ENCODE measurements at places on chromosomes 7 and 10.

- peak; percentile 57 for DNase-seq
These were observed 123.9 kb downstream of the CACNA2D1 start for GRCh38 chr7:82319674-82320118.

DNA sequence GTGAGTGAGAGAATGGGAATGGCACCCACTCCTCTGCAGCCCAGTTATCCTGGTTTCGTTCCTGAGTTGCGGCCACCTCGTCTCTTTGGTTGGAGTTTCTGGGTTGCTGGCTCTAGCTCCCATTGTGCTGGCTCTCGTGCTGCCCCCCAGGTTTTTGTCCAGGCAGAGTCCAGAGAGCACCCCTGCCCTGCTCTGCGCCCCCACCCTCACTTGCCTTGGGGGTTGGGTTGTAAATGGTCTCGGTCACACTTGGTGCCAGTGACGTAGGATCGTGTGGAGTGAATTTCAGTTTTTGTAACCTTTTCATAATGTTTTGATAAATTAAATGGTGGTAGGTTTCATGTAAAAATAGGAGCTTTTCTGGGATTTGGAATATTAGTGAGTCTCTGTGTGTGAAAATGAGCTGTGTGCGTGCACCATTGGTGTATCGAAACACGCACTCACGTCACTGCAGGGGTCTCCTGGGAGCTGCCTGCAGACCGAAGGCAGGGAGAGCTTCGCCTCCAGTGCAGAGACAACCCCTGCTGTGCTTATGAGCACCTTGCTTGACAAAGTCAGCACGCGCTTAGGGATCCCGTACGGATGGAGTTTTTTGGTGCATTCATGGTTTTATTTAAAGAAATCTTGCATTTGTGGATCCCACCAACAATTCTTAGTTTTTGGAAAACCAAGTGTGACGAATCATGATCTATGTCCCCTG, 32.9 kb downstream of the PFKP start:
- no peak for DNase-seq

- peak; percentile 23 for DNase-seq
These were observed 128.0 kb downstream of the ZMIZ1 start for GRCh38 chr10:79196470-79197461.

DNA sequence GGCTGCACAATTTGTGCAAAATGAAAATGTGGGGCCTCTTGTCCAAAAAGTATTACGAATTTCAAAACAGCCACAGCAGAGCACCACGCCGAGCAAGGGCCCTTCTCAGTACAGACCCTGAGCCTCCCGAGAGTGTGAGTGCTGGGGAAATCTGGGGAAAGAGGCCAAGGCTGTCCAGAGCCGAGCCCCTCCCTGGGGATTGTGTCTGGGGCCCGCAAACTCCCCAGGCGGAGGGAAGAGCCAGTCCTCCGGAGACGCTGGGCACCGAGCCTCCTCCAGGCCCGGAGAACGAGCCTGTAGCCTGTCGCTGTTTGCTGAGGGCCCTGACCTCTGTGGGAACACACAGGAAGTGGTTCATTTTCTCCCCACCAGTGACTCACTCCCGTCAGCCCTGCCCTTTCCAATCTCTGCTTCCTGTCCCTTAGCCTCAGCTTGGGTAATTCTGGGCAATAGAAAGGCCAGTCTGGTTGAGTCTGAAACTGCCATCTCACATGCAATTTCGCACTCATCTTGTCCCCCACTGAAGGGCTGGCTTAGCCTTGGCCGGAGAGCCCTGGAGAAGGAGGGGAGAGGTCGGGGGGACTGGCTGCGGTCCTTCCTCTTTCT, 19.5 kb upstream of the GNA12 start:
- DNase-seq: no peak

DNA sequence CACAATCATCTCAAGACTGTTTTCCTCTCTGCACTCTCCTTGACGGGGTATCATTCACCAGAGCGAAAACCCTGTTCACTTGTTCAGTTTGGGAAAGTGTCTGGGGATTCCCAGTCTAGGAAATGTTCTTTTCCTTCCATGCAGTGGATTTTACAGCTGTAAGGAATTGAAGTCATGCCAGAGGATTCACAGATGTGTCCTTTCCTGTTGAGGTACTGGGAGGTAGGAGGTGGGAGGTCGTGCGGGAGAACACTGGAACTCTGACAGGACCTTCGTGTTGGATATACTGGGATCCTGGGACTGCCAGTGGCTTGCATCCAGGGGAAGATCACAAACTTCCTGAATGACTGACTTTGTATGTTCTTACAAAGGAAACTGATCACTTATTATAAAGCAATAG, 185.5 kb downstream of the BMPER start:
- no peak for DNase-seq

DNA sequence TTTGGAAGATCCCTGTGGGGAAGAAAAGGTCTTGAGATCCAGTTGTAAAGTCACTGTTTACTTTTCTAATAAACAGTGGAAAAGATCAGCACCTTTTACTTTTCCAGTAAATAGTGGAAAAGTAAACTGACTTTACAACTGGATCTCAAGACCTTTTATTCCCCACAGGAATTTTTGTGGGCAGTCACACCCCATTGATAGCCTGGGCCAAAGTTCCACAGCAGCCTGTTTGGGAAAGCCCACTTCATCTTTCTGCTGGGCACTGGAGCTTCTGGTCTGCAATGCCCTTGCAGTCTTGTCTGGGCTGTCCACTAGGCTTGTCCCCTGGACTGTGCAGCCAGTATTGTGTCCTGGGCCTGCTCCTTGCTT, 50.2 kb downstream of the ADCY1 start:
- DNase-seq: no peak

DNA sequence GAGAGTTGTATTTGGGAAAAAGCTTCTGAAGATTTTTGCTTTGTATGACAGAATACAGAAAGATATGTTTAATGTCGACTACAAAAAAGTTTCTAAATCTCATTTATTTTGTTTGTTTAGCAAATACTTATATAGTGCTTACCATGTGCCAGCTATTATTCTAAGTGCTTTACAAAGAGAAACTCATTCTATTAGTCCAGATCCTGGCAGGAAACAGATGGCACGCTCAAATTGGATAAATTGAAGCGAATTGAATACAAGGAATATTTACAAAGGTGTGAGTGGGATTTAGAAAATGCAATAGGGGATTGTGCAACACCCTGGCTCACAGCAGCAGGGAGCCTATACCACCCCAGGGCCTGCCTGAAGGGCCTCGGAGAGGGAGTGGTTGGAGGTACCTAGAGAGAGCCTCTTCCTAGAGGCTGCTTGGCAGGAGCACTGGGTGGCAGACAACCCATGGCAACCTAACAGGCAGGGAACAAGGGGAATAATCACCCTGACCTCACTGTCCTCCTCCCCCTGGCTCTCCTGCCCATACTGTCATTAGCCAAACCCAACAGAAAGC, 27.6 kb upstream of the FAM204A start:
- no peak for DNase-seq

GRCh38 chr10:86226016-86226415, 140.6 kb downstream of the GRID1 start:
- DNase-seq: no peak

DNA sequence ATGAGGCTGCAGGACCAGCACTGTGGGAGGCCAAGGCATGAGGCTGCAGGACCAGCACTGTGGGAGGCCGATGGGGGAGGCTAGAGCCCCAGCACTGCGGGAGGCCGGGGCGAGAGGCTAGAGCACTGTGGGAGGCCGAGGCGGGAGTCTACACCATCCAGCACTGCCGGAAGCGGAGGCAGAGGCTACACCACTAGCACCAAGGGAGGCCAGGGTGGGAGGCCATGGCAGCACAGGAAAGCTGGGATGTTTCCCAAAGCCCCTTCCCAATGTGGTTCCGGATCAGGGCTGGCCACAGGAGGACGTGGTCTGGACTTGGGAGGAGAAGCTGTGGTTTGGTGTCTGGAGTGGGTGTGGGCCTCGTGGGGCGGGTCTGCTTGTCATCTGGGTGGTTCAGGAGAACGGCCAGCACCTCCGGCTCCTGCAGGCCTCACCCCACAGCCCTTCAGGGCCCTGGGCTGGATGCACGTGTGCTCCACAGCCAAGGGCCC, 43.6 kb downstream of the PDGFA start:
- DNase-seq: no peak

DNA sequence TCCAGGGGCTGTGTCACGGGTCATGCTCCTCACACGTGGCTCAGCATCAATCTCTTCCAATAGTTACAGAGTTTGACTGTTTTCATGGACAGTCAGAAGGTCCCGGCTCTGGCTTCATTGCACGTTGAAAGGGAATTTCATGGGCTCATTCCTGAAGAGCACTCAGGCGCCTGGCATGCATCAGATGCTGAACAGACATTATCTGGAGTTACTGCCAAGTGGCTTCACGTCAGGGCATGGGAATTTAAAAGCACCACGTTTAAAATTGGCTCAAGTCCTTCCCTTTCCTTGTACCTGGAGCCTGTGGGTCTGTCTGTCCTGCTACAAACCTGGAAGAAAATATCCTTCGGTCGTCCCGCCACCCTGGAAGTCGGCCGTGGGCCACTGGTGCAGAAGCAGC, 50.4 kb downstream of the CFAP46 start:
- DNase-seq: no peak

DNA sequence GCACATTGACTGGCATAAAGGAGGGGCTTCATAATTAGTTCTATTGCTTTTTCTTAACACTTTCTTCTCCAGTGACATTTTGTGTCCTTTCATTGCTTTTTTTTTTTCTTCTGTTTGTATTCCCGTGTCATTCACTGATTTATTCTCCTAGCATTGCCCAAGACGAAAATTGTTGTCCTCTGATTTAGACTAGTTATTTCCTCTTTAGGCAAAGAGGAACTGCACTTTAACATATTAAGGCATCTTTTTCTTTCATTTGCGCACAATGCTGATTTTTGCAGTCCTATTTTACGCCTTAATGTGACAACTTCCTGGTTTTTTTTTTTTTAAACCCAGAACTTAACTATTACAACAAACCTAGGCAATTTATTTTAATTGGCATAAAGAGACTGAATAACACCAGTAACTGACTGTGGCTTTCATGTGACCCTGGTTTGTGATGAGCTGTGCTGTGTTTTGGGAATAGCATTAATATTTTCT, 39.7 kb downstream of the ARID5B start:
- DNase-seq: no peak

DNA sequence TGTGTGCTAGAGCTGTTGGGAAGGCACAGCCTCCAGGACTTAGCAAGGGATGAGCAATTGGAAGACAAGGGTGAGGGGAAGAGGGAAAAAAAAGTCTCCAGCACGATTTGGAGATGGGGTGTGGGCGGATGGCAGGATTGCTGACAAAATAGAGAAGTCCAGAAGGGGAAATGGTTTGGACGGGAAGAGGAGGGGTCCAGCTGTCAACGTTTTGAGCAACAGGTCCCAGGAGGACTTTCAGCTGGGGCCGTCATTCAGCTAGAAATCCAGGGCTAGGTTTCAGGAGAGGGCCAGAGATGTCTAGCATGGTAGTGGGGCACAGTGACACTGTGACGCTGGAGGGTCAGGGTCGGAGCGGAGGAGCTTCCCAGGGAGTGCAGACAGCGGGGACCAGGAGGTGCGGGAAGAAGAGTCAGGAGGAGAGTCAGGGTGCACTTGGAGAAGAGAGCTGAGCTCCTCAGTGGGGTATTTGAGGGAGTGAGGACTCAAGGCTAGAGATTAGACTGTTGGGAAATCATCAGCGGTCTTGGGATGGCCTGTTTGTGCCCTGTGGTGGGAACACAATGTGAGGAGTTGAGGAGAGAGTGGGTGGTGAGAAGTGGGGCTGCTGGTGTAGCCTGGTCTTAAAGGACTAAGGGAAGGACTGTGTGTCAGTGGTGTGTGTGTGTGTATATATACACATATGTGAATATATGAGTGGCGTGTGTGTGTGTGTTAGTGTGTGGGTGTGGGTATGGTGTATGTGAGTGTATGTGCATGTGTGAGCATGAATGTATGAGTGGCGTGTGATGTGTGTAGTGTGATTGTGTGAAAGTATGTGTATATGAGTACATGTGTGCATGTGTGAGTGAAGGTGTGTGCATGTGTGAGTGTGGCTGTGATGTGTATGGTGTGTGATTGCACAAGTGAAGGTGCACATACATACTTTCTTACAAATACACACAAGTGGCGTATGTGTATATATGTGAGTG, 3.8 kb downstream of the ZYX start:
- DNase-seq: no peak

GRCh38 chr7:2701424-2701823, 13.4 kb downstream of the AMZ1 start:
- DNase-seq: no peak

DNA sequence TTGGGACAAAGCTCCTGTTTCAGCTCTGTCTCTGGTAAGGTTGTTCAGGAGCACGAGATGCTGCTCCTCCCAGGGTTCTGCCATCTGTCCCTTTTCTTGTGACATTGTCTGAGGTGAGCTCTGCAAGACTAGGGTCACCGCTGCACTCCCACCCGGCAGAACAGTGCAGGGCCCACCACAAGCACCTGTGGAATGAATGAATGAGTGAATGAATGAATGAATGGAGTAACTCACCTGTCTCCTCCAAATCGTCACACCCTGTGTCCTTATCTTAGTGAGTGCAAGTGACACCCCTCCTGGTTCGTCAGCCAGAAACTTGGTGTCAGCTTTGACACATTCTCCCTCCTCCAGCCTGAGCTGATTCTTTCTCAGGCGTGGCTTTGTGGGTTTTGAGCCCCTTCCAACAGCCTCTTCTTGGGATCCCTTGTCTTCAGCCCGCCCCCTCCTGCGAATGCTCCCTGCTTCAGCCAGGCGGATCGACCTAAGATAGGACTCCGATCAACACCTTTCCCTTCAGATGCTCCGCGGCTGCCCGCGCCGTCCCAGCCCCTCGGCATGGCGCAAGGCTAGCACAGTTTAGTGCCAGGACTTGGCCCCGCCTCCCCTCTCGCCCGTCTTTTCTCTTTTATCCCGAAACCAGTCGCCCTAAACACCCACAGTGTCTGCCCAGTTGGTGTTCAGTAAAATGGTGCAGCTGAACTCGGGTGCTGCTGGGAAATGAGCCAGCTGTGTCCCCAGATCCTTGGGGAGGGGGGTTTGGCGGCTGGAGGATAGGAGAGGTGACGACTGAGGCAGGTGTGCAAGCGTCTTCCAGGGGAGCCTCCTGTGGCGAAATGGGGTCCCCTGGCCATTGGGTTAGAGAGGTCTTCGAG, 89.3 kb downstream of the BEND7 start:
- no peak for DNase-seq

- no peak for DNase-seq
These were observed 42.0 kb downstream of the FAM13C start for GRCh38 chr10:59320355-59320754.

- DNase-seq: no peak
These were observed 144.0 kb downstream of the EVX1 start for GRCh38 chr7:27386581-27386980.

- DNase-seq: no peak
These were observed 97.7 kb downstream of the TAF3 start for GRCh38 chr10:7915923-7916536.

DNA sequence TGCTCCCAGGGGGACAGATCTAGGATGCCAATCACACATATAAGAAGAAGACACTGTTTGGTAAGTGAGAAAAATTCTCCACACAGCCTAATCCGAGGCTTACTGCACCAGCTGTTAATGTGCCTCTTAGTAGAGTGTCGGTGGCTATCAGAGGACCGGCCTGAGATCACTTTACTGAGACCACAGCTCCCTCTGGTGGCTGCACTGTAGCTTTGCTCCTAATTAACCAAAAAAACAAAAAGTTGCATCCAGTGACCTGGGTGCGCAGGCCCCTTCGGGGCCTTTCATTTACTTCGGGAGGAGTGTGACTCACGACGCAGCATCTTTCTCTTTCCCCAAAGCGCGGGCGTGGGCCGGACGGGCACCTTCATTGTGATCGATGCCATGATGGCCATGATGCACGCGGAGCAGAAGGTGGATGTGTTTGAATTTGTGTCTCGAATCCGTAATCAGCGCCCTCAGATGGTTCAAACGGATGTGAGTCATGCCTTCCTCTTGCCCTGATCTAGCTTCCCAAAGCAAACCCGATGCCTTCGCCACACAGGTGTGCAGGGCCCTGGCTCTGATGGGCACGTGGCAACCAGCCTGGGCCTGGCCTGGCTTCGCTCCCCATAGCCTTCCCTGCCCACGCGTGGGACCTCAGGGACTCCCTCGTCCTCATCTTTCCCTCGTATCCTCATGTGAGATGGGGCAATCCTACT, 56.7 kb downstream of the MKI67 start:
- DNase-seq: peak; percentile 42

Measured in amygdala (tissue), 56 donors.